ENCODE measurements at places on chromosomes 2 and 18. TPM values are rescaled to one million over a fixed set of nuclear protein-coding genes. Genes with fewer than 3 reads are reported as not detected.

CCDC74A gene
- total RNA-seq, result not detected

ZNF236 gene
- total RNA-seq, result 34.5 TPM

ERICH2 gene
- not detected for total RNA-seq

ANKRD29 gene
- total RNA-seq, result 0.17 TPM

RAX gene
- not detected for total RNA-seq

FAM124B gene
- total RNA-seq, result 0.71 TPM

VWC2L gene
- total RNA-seq, result not detected

TEKT4 gene
- total RNA-seq, result 0.15 TPM

CD8B2 gene
- total RNA-seq, result not detected

DNA sequence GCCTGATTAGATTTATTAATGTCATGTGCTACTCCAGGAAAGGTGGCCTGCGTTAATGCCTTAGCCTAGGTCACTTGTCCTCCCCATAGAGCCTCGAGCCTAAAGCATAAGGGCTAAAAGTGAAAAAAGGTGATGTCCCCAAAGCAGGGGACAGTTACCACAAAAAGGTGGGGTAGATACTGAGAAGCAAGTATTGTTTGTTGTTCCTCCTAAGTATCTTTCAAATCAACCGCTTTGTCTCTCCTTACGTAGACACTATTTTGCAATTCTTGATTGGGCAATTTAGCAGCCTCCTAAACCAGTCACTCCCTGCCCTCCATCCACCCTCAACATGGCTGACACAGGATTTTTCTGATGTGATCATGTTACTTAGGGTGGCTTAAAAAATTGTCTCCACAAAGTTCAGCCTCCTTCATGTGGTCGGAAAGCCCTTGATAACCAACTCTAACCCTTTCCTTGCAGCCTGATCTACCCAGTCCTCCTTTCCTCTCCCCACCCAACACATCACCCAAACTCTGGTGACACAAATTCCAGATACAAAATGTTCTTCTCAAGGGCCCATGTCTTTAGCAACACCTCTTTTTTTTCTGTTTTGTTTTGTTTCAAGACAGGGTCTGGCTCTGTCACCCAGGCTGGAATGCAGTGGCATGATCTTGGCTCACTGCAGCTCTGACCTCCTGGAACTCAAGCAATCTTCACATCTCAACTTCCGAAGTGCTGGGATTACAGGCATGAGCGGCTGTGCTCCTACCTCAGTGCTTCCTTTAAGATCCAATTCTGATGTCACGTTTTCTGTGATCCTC is 6.9 kb downstream of the INHA start:
- no peak overlapping the region for H3K27ac ChIP-seq
- H3K4me1 ChIP-seq, result no peaks in the 10 kb centered on the region
- H3K27me3 ChIP-seq, result no peaks in the 10 kb centered on the region
- no peaks in the 10 kb centered on the region for H3K36me3 ChIP-seq
- no peak for DNase-seq
- no peak overlapping the region for H3K4me3 ChIP-seq

DNA sequence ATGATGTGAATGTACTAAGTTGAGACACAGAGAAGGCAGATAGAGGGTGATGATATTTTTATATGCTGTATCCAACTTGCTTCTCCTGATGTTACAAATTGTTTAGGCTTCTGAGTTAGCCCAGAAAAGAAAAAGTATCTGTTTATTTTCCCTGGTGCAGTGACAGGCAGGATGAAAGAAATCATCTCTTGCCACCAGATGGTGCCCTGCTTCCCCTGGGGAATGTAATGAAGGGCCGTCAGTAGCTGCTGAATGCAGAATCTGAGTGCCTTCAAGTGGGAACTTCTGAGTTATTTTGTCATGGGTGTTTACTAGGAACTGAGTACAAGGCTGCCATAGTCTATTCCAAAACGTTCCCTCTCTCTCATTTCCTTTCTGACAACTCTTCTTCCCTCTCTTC is 525.6 kb downstream of the MBD2 start:
- H3K36me3 ChIP-seq, result no peaks in the 10 kb centered on the region
- no peak overlapping the region for H3K27ac ChIP-seq
- no peaks in the 10 kb centered on the region for H3K4me1 ChIP-seq
- H3K27me3 ChIP-seq, result no peaks in the 10 kb centered on the region
- no peak overlapping the region for H3K4me3 ChIP-seq
- DNase-seq, result no peak

DNA sequence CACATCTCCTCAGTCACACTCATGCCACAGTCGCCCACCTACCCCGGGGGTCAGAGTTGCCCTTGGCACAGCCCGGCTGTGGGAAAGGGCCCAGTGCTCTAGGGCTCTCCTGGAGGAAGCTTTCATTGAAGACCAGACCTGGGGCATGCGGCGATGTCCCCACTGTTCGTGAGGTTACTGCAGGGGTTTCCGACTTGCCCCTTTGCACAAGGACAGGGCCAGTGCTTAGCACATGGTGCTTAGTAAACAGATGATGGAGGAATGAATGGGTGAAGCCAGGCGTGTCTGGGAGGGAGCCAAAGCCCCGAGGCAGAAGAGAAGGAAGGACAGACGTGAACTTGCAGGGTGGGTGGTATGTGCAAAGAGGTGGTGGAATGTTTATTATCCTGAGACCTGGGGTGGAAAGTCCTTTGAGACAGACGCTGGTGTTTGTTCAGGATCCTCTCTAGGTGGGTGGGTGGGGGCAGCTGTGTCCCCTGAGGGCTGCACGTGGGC is 205.9 kb upstream of the ARL4C start:
- no peaks in the 10 kb centered on the region for H3K27me3 ChIP-seq
- H3K27ac ChIP-seq, result no peak overlapping the region
- DNase-seq, result no peak
- H3K4me3 ChIP-seq, result no peak overlapping the region

GRCh38 chr2:39521876-39522517 is 84.9 kb upstream of the MAP4K3 start:
- H3K4me3 ChIP-seq, result no peak overlapping the region
- H3K36me3 ChIP-seq, result no peaks in the 10 kb centered on the region
- no peaks in the 10 kb centered on the region for H3K4me1 ChIP-seq
- no peak overlapping the region for H3K27ac ChIP-seq
- no peak for DNase-seq
- H3K27me3 ChIP-seq, result no peaks in the 10 kb centered on the region

GRCh38 chr2:237698358-237698694 is 70.9 kb downstream of the LRRFIP1 start:
- peak; percentile 20 for DNase-seq
- no peaks in the 10 kb centered on the region for H3K27me3 ChIP-seq
- no peaks in the 10 kb centered on the region for H3K36me3 ChIP-seq
- peak overlapping the region; percentile 96 for H3K27ac ChIP-seq

GRCh38 chr2:52312486-52312885 is 1280.6 kb upstream of the NRXN1 start:
- no peaks in the 10 kb centered on the region for H3K4me1 ChIP-seq
- no peak overlapping the region for H3K27ac ChIP-seq
- H3K4me3 ChIP-seq, result no peak overlapping the region
- H3K36me3 ChIP-seq, result no peaks in the 10 kb centered on the region
- H3K27me3 ChIP-seq, result no peaks in the 10 kb centered on the region
- DNase-seq, result no peak

DNA sequence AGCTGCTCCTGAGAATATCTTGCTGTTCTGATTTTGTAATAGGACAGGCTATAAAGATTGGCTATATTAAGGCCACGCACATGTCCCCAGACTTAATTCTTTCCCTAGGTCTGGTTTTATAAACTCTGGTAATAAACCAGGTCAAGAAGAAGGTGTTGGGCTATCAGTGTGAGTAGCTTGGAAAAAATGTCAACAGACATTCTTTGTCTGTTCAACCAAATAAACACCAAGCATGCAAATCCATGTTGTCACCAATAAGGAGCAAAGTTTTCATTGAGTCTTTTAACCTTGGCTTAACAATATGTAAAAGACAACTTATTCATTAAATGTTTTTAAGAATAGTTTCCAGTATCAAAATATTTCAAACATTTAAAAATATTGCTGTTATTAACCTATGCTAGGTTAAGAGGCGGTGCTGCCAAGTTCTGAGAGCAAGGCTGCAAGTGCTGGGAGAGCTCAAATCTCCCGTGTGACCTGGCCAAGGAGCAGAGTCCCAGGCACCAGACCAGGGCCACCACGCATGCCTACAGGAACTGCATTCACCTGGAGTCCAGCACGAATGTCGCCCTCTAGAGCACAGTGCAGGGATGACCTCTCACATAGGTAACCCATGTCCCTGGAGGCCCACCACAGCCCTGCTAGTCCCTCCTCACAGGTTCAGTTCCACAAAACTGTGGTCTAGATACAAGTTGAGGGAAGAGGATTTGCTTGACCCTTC is 120.5 kb upstream of the POU3F3 start:
- H3K27ac ChIP-seq, result no peak overlapping the region
- H3K27me3 ChIP-seq, result no peaks in the 10 kb centered on the region
- no peaks in the 10 kb centered on the region for H3K4me1 ChIP-seq
- no peaks in the 10 kb centered on the region for H3K36me3 ChIP-seq
- DNase-seq, result no peak
- H3K4me3 ChIP-seq, result no peak overlapping the region

- no peaks in the 10 kb centered on the region for H3K36me3 ChIP-seq
- DNase-seq, result no peak
- no peak overlapping the region for H3K4me3 ChIP-seq
Observed at GRCh38 chr2:4047961-4048891, 344.9 kb downstream of the DCDC2C start.

GRCh38 chr18:3875961-3876360 is 426.0 kb downstream of the TGIF1 start:
- H3K36me3 ChIP-seq, result no peaks in the 10 kb centered on the region
- no peaks in the 10 kb centered on the region for H3K4me1 ChIP-seq
- no peak overlapping the region for H3K27ac ChIP-seq
- DNase-seq, result no peak
- no peak overlapping the region for H3K4me3 ChIP-seq

- no peak for DNase-seq
- no peaks in the 10 kb centered on the region for H3K27me3 ChIP-seq
- no peaks in the 10 kb centered on the region for H3K36me3 ChIP-seq
- no peak overlapping the region for H3K27ac ChIP-seq
- no peak overlapping the region for H3K4me3 ChIP-seq
Observed at GRCh38 chr18:62632788-62633455, 82.4 kb upstream of the PHLPP1 start.

- H3K36me3 ChIP-seq, result no peaks in the 10 kb centered on the region
- H3K27me3 ChIP-seq, result no peaks in the 10 kb centered on the region
- no peak overlapping the region for H3K4me3 ChIP-seq
- H3K27ac ChIP-seq, result no peak overlapping the region
- DNase-seq, result no peak
Observed at GRCh38 chr2:149873936-149874335, 286.4 kb upstream of the MMADHC start.

DNA sequence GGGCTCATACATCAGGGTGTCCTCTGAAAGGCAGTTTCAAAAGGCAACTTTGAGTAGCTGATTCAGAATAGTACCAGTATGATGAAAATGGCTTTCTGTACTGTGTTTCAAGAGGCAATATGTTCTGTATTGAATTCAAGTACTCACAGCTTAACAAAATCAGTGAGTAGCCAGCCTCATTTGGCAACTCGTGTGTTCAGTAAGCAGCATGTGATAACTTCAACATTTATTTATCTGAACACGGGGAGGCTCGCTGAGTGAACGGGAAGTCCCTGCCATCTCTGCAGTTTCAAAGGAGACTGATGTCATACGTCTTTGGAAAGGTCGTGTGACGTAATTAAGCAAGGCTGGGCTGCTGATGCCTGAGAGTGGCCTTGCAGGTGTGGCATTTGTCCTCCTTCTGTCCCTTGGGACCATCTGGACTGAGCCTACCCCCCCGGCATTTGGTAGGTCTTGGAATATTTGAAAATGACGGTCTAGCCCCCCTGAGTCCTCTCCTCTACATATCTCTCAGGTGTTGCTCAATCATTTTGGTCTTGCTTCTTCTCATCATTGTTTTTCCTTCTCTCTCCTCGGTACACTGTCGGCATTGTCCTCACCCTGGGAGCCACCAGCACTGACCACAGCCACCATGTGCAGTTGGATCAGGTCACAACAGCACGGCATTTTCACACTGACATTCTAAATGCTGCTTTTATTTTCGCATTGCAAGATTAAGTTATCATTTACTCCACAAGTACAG is 62.8 kb downstream of the SMIM21 start:
- H3K27ac ChIP-seq, result no peak overlapping the region
- H3K36me3 ChIP-seq, result no peaks in the 10 kb centered on the region
- H3K4me3 ChIP-seq, result no peak overlapping the region
- H3K4me1 ChIP-seq, result no peaks in the 10 kb centered on the region
- DNase-seq, result no peak

GRCh38 chr18:25284861-25285550 is 67.0 kb downstream of the ZNF521 start:
- no peak overlapping the region for H3K27ac ChIP-seq
- no peak overlapping the region for H3K4me3 ChIP-seq
- H3K4me1 ChIP-seq, result no peaks in the 10 kb centered on the region
- no peaks in the 10 kb centered on the region for H3K36me3 ChIP-seq

- H3K27ac ChIP-seq, result no peak overlapping the region
- no peaks in the 10 kb centered on the region for H3K27me3 ChIP-seq
- H3K4me1 ChIP-seq, result no peaks in the 10 kb centered on the region
- no peak overlapping the region for H3K4me3 ChIP-seq
- DNase-seq, result no peak
Observed at GRCh38 chr2:226601881-226602662, 197.5 kb downstream of the IRS1 start.

- H3K4me1 ChIP-seq, result peaks cover 23% of the 10 kb centered on the region
- H3K27me3 ChIP-seq, result no peaks in the 10 kb centered on the region
- DNase-seq, result no peak
- peaks cover 5% of the 10 kb centered on the region for H3K36me3 ChIP-seq
- H3K27ac ChIP-seq, result peak overlapping the region; percentile 4
Observed at GRCh38 chr2:65232636-65233035, 5.0 kb downstream of the ACTR2 start.

DNA sequence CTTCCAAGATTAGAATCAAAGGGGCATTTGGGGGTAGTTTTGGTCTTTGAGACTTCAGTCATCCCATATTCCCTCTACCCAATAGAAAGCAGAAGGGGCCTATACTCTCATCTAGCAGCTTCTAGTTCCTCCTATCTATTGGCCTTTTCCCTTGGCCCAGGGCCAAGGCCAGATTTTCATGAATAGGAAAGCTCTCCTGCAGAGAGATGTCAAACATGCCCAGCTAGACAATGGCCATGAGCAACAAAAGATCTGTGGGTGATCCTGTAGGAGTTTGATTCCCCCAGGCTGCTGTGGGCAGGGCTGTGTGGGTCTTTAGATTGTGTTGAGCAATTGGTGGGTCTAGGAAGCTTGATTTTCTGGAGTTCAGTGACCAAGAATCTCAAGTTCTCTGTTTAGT is 2.9 kb upstream of the ADCYAP1 start:
- peaks cover 20% of the 10 kb centered on the region for H3K27me3 ChIP-seq
- H3K4me3 ChIP-seq, result no peak overlapping the region
- H3K36me3 ChIP-seq, result no peaks in the 10 kb centered on the region

DNA sequence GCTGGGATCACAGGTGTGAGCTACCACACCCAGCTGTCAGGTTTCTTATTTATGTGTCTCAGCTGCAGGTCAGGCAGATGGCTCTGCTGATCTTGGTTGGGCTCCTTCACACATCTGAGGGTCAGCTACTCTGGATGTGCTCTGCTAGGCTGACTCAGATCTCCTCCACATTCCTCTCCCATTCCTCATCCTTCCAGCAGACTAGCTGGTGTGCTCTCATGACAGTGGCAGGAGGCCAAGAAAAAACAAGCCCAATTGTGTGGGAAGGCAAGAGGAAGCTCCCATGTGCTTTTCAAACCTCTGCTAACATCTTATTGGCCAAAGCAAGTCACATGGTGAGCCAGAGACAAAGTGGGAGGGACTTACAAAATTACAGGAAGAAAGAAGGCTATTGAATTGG is 11.7 kb upstream of the MSH6 start:
- no peak for DNase-seq
- H3K4me1 ChIP-seq, result no peaks in the 10 kb centered on the region
- H3K27me3 ChIP-seq, result no peaks in the 10 kb centered on the region
- H3K4me3 ChIP-seq, result no peak overlapping the region

- no peaks in the 10 kb centered on the region for H3K4me1 ChIP-seq
- DNase-seq, result no peak
- no peaks in the 10 kb centered on the region for H3K36me3 ChIP-seq
- H3K4me3 ChIP-seq, result no peak overlapping the region
- H3K27ac ChIP-seq, result no peak overlapping the region
Observed at GRCh38 chr18:40653682-40654081, 1301.4 kb upstream of the PIK3C3 start.
